ENCODE measurements at places on chromosomes 6 and 20. TPM values are rescaled to one million over a fixed set of nuclear protein-coding genes. Genes with fewer than 3 reads are reported as not detected.

GRCh38 chr6:26217714-26218075 lies 130.5 kb downstream of the HFE start:
- DNase-seq, result peak; percentile 52

DNA sequence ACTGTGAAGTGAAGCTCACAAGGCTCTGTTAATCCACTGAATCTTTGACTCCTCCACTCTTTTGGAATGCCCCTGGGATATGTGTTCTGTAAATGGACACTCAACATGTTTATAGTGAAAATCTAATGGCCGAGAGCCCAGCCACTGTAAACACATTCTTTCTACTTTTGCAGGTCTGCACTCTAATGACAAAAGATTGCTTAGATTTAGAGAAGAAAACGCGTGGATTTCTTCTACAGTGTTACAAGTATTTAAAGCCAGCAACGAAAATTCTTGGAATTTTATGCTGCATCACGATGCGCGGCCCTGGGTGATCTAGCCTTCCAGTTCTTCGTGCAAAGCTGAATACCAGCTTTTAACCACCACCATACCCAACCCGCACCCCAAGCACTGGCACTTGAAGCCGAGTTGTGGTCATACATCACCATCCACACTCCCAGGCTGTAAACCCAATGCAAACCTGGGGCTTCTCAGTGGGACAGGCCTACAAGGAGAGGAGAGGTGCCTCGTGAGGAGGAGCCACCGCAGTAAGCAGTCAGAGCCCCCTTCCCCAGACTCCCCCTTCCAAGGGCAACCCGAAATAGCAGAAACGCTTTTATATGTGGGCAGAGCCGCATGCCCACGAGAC lies 3.7 kb upstream of the FOXO3 start:
- DNase-seq, result no peak

DNA sequence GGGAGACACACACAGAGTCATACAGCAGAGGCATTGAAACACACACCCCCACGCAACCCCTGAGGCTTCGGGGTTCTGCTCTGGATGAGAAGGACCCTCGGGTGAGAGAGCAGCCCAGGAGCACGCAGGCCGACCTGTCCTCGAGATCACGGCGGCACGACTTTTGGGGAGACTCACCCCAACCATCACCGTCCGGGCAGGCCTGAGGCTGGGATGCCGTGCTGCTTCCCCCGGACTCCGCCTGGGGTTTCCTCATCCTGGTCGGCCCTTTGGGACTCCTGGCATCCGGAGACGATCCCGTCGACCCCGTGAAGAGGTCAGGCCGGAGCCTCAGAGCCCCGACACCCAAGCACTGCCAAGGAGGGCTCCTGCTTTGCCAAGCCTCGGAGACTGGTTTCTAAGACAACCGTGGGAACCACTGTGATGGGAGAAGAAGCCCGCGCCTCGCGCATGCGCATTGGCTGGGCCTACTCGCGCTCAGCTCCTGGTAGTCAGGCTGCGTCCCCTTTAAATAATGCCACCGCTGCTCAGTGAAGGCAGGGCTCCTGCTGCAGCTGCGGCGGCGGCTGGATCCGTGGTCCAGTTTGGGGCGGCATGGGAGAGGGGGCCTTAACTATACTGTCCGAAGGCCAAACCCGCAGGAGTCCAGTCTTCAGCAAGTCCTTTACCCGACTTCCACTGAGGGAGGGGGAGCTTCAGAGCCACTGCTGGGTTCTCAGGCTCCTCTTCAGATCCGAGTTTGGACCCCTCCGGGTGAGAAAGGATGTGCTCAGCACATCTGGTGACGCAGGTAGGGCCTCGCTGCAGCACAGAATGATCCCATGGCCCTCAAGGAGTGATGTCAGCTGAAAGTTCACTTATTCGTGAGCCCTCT lies 171.4 kb upstream of the ZNF337 start:
- peak; percentile 73 for DNase-seq

DNA sequence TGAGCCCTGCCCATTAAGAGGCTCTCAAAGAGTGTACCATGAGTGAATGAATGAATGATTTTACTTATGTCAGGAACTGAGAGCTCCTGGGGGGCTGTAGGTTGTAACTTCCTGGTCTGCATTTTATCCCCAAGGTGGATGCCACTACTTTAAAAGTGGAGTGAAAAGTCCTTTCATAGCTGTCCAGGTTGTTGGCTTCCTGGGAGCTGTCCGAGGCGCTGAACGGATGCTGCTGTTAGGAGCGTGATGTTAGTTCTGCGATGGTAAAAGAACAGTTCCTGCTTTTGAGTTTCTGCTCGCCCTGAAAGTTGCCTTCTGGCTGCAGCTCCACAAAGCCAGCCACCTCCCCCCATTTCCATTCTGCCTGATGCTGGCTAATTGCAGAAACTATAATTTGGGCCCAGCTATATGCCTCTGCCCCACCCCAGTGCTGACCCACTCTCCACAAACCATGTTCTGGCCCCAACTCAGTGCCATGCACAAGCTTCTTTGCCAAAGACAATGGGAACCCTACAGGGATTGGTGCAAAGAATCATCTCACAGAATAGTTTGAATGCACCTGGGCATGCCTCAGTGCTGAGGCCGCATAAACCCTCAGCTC lies 330.9 kb upstream of the CDH4 start:
- no peak for DNase-seq

DNA sequence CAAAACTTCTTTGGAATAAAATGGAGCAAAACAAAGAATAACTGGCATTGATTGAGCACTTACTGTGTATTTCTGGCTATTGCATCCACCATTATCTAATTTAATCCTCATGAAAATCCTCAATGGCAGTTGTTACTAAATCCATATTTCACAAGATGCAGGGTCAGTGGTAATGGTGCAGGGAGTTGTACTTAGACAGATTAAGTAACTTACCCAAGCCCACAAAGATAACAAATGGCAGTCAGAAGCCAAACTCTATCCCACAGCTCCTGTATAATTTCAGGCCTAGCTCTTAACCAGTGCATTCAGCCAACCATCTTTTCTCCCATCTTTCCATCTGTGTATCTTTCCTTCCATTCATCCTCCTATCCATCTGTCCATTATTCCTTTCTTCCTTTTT lies 29.3 kb upstream of the SSTR4 start:
- DNase-seq, result no peak

DNA sequence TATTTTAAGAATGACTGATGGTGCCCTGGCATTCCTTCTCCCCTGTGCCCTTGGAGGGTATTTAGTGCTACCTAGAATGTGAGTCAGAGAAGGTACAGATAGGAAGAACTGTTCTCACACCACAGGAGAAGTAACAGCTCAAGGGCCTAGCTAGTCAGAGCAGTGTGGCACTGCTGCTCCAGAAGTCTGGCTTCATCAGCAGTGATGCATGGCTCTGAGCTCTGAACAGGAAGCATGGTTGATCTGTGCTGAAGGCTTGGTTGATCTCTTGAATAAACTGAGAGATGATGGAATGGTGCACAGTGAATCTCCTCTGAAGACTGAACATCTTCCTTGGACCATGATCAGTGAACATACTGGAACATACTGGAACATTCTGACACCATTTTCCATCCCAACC lies 425.3 kb upstream of the SLC35B3 start:
- no peak for DNase-seq

DNA sequence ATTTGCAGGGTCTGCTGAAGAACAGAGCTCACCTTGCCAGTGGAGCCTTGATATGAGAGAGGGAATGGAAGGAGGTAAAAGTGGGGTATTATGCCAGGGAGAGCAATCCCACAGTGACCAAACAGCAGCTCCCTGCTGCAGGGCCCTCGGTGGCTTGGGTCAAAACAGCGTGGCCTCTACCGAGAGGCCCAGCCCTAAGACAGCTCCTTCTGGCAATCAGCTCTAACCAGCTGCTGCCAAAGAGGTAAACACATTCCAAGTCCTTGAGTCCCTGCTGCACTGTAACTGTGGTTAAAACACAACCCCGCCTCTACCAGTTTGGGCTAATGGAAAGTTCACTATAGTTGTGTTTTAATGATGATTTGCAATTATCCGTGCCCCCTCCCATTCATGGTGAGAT lies 1.4 kb upstream of the DAAM2 start:
- no peak for DNase-seq

- no peak for DNase-seq
Observed at GRCh38 chr20:44054118-44054517, 132.9 kb downstream of the JPH2 start.

GRCh38 chr20:36043892-36044515 lies 75.6 kb downstream of the CNBD2 start:
- DNase-seq, result no peak

DNA sequence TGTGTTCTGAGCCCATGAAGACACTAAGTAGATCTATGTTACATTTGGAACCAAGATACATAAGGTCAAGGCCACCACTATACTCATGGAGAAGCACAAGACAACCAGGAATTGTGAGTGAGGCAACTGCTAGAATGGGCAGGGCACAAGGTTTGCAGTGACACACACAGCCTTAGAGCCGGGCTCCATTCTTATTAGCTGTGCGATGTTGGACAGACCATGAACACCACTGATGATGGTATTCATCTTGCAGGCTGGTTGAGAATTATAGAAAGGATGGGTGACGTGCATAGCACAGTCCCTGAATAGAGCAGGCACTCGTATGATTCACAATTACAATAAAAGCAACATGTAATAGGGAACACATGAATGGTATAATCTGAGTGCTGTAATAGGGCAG lies 172.4 kb downstream of the GJA10 start:
- no peak for DNase-seq

GRCh38 chr20:38888059-38888831 lies 38.0 kb upstream of the FAM83D start:
- no peak for DNase-seq

DNA sequence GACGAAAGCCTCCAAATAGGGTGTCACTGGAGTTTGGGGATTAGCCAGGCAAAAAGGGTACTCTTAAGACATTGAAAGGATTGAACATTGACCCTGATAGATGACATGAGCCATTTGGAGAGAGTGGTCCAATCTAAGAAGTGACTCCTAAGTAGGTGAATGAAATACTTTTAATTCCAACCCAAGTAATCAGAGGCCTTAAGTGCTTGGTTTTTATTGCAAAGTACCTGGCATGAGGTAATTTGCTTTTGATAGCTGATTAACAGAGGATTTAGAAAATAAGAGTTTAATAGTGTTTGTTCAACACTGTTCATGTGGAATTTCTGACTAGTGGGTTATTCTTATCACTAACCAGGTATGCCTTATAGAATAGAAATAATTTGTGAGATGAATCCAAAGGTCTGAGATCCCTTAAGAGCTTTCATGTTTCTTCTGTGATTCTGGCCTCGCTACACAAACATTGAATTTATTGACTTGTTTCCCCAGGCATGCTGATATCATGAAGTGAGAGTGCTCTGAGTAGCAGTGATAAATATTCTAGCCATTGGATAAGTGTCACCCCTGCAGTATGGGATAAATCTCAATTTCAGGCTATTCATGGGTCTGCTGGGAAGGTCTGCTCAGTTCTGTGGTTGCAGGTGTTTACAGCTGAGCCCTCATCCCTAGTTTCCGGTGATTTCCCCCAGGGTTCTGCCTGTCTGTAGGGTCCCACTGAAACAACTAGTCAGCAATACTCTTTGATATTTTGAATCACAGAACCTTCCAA lies 6.5 kb downstream of the NCOA7 start:
- no peak for DNase-seq

- no peak for DNase-seq
Observed at GRCh38 chr20:48619126-48620101, 208.4 kb downstream of the PREX1 start.

- DNase-seq, result no peak
Observed at GRCh38 chr6:127341471-127342202, 1.8 kb downstream of the ECHDC1 start.

DNA sequence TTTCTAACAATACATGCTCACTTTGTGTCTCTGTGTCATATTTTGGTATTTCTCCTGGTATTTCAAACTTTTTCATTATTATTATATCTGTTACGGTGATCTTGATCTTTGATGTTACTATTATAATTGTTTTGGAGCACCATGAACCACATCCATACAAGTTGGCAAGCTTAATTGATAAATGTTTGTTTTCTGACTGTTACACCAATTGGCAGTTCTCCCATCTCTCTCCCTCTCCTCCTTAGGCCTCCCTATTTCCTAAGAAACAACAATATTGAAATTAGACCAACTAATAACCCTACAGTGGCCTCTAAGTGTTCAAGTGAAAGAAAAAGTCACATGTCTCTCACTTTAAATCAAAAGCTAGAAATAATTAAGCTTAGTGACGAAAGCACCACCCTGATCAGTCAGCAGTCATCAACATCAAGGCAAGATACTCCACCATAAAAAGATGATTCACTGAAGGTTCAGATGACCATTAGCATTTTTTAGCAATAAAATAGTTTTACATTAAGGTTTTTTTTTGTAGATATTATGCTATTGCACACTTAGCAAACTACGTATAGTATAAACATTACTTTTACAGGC lies 61.5 kb downstream of the IBTK start:
- no peak for DNase-seq

DNA sequence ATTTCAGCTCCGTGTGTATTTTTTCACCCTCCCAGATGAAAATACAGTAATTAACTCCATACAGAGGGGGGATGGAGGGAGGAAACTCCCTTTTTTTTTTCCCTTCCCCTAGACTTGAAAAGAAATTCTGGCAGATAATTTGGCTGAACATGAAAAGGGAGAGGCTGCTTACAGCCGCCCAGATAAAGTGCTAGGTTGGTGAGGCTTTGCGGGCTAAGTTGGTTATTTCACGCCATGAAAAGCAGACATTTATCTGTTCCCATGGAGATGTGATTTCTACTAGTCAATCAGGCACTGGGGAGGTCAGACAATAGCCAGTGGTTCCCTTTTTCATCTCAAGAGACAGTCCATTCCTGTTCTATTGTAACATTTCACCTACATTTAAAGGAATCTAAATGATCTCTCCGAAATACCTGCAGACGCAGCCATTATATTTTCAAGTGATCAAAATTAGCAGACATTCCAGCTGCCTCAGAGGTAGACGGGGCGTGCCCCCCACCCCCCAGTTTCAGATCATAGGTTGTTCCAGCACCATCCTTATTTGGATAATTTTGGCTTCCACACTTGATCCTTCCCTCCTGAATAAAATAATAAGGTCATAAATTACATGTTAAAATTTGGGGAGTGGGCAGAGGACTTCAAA lies 143.9 kb upstream of the ZNF217 start:
- no peak for DNase-seq

DNA sequence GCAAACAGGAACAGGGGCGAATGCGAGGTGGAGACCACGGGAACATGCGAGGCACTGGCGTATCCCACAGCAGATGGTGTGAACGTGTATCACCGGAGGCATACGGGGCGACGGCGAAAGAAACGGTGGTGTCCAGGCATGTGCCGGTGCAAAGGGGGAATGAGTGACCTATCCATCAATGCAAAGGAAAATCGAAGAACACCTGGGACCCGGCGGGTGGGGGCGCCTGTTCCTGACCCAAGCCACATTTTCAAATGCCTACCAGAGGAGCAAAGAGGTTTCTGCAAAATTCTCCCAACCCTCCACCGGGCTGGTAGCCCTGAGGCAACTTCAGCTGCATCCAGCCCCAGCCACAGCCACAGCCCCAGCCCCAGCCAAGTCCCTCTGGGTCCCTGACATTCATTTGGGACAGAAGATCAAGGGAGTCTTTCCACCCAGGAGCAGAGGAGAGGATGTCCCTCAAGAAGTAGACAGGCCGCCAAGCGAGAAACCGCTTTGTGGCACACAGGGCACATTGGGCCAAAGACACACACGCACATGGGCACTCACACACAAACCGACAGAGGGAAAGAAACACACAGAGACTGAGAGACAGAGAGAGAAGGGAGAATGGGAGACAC lies 164.0 kb upstream of the ZNF337 start:
- DNase-seq, result no peak

RAB44 gene
- not detected for total RNA-seq

TEAD3 gene
- total RNA-seq, result 0.21 TPM

CSNK2A1 gene
- 116 TPM for total RNA-seq

ZNF311 gene
- 0.40 TPM for total RNA-seq

TBXT gene
- total RNA-seq, result not detected

CCR6 gene
- total RNA-seq, result 4.4 TPM

ANKEF1 gene
- total RNA-seq, result 3.9 TPM
